ENCODE measurements at places on chromosomes 4 and X.

DNA sequence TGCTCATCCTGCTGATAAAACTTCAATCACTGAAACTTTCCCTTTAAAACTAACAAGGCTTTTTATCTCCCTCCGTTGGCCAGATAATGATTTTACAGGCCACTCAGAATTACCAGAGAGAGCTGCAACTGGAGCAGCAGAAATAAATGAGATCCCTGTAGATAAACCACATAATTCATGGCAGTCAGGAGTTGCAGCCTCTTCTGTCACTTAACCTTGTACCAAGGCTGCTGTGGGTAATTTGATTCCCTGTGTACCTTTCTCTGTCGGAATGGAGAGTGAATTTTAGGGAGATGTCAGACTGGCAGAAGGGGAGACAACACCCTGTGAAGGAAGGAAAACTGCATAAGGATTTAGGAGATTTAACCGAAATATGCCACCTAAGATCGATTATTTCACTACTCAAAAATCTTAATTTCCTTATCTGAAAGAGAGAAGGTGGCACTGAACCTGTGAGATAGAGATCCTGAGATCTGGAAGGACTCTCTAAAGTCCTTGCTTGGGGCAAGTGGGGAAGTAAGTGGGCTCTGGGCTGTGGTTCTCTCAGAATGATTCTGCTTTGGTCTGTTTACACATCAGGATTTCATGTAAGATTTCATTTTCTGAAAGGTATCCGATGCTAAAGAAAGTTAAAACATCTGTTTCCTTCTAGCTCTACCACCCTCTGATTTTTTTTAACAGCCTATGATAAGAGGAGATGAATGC, 14.3 kb upstream of the TSPAN5 start:
- no peak for DNase-seq

DNA sequence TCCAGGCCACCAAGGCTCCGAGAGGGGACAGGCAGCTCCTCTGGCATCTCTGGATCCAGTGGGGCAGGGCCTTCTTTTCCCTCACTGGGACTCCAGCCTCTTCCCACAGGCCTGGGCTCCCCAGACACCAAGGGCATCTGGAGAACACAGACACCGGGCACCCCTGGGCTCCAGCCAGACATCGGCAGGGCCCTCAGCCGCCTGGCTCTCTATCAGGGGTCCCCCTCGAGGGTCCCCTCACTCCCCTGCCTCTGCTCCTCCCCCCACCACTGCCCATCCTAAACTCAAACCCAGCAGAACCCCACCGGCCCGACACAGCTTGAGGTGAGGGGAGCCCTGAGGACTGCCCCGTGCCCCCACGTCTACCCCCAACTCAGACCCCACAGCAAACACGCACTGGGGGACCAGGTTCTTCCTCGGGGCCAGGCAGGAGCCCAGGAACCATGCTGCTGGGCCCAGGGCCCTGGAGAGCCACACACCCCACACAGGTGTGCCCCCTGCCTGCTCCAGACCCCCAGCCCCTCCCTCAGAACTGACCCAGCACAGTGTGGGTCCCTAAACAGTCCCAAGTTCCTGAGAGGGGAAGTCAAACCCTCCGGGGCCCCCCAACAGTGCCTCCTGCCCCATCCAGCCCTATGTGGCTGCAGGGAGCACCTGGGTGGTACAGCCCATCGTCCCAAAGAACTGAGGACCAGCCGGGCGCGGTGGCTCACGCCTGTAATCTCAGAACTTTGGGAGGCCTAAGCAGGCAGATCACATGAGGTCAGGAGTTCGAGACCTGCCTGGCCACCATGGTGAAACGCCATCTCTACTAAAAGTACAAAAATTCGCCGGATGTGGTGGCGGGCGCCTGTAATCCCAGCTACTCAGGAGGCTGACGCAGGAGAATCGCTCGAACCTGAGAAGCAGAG, 86.8 kb downstream of the FAM53A start:
- peak; percentile 7 for DNase-seq

DNA sequence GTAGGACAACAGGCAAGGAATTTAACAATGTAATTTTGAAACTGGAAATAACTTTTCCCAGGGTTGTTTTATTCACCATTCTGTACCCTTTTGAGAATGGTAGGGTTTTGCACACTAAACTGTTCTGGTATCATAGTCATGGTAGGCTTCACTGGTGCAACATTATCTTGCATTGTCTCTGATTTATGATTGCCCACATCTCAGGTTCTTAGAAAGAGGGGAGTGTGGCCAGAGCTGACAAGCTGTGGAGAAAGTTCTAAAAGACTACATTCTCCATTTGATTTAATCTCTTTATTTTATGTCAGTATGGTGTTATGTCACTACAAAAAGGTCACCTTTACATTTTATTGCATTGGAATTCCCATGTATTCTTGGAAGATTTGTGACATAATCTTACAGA, 447.3 kb downstream of the GRIA2 start:
- DNase-seq, result no peak

DNA sequence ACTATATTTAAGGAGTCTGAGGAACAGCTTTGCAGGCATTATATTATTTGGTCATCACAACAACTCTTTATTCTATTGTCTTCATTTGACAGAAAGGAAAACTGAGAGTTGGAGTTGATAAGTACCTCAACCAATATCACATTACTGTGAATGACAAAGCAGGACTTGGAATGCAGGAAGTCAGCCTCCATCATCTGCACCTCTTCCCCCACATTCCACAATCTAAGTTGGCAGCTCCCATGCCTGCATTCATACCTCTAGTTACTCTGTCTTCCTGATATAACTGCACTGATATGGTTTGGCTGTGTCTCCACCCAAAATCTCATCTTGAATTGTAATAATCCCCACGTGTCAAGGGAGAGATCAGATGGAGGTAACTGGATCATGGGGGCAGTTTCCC, 356.7 kb downstream of the GALNTL6 start:
- DNase-seq, result no peak

GRCh38 chr4:72935462-72935861, 134.1 kb downstream of the COX18 start:
- DNase-seq, result no peak

GRCh38 chrX:104117759-104118158, 5.4 kb downstream of the ZCCHC18 start:
- DNase-seq, result no peak

DNA sequence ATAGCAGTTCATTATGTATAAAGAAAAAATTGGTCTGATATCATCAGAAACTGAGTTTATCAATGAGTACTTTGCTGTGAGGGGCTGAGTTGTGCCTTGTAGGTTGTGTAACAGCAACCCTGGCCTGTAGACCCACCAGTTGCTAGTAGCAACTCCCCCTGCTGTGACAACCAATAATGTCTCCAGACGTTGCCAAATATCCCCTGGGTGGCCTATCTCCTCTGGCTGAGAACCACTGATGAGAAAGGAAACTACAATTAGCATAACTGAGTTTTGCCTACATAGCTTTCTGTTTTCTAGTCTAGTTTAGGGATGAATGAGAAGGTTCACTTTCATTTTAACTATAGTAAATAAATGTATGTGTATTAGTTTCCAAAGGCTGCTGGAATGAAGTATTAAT, 234.1 kb downstream of the CPE start:
- DNase-seq, result no peak

GRCh38 chrX:132774010-132774714, 184.3 kb downstream of the HS6ST2 start:
- DNase-seq, result no peak
